ENCODE measurements at places on chromosomes 6 and 20. TPM values are rescaled to one million over a fixed set of nuclear protein-coding genes. Genes with fewer than 3 reads are reported as not detected.

- no peak for DNase-seq
These were observed 2.3 kb downstream of the THBS2 start for GRCh38 chr6:169251371-169251802.

DNA sequence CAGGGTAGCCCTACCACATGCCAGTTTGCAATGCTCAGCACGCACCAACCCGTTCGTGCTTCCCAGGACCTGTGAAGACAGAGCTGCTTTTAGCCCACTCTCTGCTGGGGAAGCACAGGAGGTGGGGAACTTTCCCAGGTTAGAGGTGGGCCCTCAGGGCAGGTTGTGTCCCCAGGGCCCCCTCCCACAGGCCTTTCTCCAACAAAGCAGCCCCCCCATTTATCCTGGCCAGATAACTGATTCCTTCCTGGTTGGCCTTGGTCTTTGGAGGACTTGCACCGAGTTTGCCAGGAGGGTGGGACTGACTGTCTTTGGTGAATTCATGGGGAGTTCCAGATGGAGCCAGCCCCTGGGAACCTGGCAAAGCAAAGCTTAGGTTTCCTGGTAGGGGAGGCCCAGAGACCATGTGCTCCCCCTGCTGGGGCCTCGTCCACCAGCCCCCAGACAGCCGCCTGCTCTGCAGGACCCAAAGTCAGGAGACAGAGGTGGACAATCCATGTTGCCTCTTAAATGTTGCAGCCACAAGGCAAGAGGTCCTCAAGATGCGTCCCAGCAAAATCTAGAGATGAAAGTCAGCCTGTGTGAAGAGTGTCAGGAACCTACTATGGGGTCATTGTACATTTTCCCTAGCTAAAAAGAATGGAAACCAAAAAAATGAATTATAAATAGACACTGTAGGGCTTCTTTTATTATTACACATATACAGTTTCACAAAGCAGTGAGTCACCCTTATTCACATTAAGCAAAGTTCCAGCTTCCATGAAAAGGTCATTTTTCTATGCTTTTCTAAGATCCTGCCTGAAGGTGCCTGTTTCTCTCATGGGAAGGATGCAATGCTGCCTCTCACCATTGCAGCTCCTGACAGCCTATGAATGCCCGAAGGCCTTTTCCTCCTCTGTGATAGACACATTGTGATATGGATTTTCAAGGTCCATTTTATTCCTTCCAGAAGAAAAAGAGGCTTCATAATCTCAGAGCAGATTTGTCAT is 497.8 kb downstream of the PREX1 start:
- DNase-seq = no peak

DNA sequence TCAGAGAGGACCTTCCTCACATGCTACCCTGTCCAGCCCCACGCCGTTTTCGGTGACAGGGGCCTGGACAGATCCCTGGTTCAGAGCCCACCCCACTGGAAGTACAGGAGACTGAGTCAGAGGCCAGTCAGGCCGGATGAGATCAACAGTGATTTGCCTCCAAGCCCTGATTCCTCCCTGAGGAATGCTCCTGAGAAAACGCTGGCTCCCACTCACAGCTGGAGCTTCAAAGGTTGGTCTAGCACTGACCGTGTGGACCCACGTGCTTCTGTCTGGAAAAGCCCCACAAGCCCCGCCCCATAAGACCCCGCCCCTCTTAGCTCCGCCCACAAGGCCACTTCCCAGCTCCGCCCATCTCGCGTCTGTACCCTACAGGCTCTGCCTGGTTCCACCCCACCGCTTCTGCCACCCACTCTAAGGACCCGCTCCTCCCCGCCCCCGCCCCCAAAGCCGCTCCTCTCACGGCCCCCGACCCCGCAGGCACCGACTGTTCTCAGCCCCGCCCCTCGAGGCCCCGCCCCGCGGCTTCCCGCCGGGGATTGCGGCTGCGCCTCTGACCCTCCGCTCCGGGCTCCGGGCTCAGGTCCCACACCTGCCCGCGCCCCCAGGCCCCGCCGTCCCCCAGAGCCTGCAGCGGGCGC is 64.9 kb upstream of the BHLHE23 start:
- DNase-seq = no peak

DNA sequence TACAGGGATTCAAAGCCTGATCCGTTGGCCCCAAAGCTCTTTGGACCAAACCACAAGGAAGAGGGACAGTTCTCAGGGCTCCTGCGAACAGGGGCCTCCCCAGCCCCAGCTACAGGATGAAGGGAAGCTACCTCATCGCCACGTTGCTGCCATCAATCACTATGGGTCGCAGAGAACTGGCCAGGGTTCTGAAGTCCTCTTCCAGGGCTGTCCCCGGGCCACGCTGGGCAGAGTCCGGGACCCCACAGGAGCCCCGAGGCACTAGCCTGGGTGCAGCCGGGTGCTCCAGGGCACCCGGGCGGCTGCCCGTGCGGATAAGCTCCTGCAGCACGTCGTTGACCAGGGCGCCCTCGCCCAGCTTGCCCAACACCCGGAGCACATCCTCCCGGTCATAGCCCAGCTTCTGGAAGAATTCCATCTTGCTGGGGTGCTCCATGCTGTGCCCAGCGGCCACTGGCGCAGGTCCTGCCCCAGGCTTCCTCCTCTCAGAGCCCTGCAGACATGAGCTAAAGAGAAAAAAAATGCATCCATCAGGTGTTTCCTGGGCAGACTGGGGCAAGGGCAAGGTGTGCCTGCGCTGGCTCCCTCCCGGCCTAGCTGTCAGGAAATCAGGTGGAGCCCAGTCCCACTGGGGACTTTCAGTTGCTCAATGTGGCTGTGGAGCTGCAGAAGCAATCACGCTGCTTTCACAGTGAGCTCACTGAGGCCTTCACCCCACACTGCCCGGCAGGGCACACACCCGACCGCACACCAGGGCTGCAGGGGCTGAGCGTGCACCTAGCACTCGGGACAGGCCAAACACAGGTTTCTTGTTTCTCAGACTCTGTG is 10.5 kb downstream of the ZC3H12D start:
- no peak for DNase-seq

Gene TCF15
- not detected for total RNA-seq

Gene CALHM4
- total RNA-seq = not detected

Gene DNAAF9
- total RNA-seq = 3.9 TPM
